Globus pallidus (tissue), 1 donor: ENCODE measurements at places on chromosomes 6 and 20.

GRCh38 chr6:81237226-81237625, 515.3 kb downstream of the TENT5A start:
- DNase-seq: no peak

- no peak for DNase-seq
Measured at GRCh38 chr20:45927071-45927878, 7.2 kb upstream of the PCIF1 start.

DNA sequence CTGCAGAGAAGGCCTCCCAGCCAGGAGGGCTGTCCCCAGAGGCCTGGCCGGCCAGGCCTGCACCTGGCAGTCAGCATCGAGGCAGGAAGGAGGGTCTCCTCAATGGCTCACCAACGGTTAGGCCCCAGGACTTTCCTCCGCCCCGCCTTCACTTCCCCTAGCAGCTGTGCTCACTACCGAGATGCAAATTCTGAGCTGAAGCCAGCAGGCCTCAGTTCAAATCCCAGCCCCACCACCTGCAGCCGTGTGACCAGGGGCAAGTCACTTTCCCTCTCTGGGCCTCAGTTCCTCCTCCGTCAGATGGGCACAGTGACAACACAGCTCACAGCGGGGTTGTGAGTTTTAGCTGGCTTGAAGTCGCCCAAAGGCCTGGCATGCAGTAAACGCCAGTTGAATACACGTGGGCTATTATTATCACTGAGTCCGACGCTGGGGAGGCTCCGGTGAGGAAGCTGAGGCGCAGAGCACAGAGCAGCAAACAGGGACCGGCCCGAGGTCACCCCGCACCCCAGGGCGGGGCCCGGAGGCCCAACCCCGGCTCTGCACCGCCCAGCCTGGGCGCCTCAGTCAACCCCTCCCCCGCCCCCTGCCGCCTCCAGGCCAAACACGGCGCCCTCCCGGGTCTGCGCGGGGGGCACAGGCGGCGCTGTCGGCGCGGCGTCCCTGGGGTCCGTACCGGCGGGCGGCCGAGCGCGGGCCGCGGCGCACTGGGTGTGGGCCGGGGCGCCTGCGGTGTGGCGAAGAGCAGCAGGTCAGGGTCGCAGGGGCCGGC, 671 bp downstream of the E2F1 start:
- no peak for DNase-seq

- no peak for DNase-seq
Measured at GRCh38 chr6:109820706-109821350, 129.7 kb downstream of the FIG4 start.

- DNase-seq: no peak
Measured at GRCh38 chr20:6626805-6627204, 140.7 kb upstream of the BMP2 start.

- DNase-seq: no peak
Measured at GRCh38 chr6:10733151-10733715, 10.4 kb downstream of the TMEM14C start.

GRCh38 chr6:82818727-82819126, 246.9 kb downstream of the UBE3D start:
- no peak for DNase-seq

- no peak for DNase-seq
Measured at GRCh38 chr6:151963001-151963400, 155.5 kb downstream of the ESR1 start.

DNA sequence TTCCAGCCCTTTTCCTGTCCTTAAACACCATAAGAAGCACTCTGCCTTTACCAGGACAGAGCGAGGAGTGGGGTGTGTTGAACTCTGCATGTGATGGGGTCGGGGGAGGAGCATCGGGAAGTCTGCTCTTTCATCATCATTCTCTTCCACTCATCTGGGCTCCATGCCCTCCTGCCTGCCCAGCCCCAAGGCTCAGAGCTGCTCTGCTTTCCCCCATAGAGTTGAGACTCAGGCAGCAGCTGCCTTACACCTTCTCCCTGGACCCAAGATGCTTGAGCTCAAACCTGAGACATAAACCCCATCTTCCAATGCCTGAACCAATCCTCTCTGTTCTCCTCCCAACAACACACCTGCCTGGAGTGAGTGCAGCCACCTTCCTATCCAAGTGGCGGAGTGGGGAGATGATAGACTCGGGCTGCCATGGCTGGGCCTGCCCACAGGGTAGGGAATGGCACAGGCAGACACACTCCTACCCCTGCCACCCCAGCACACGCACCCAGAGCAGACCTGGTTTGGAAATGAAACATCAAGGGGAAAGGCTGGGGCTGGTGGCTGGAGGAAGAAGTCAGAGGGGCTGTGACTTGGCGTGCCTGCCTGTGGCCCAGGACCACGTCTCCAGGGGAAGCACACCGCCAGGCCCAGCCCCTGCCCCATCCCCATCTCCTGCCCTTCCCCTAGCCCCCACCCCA, 28.4 kb downstream of the TFEB start:
- DNase-seq: peak; percentile 87

- DNase-seq: no peak
Measured at GRCh38 chr6:107560657-107561056, 70.7 kb downstream of the SOBP start.

DNA sequence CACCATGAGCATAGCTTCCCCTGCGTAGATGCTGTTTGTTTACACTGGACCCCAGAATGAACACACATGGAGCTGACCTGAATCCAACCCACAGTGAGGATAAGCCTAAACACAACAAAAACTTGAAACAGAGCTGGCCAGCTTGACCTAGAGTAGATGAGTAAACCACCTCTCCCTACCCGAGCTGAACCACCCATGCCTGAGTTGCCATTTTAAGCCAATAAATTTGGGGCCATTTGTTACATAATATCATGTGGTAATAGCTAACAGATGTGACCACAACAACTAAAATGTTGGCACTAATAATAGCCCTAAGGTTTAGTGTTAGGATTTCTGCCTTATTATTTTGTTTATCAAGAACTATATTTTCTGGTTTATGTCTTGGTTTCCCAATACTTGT, 103.2 kb upstream of the GRIK2 start:
- DNase-seq: no peak

DNA sequence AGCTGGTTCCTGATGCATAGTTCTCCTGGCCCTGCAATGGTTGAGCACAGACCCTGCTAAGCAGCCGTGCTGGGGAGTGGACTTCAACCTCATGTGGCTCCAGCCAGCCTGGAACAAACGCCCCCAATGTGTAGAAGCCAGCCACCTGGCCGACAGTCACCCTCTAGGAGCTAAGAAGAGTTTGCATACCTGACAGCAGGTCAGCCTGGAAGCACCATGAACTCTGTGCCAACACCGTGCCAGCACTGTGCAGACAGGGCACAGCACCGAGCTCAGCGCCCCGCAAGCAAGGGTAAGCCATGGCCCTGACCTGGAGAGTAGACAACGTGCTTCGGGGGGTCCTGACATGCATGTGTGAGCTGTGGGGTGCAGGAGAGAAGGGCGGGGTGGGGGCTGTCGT, 356.3 kb downstream of the ZFAND3 start:
- no peak for DNase-seq

DNA sequence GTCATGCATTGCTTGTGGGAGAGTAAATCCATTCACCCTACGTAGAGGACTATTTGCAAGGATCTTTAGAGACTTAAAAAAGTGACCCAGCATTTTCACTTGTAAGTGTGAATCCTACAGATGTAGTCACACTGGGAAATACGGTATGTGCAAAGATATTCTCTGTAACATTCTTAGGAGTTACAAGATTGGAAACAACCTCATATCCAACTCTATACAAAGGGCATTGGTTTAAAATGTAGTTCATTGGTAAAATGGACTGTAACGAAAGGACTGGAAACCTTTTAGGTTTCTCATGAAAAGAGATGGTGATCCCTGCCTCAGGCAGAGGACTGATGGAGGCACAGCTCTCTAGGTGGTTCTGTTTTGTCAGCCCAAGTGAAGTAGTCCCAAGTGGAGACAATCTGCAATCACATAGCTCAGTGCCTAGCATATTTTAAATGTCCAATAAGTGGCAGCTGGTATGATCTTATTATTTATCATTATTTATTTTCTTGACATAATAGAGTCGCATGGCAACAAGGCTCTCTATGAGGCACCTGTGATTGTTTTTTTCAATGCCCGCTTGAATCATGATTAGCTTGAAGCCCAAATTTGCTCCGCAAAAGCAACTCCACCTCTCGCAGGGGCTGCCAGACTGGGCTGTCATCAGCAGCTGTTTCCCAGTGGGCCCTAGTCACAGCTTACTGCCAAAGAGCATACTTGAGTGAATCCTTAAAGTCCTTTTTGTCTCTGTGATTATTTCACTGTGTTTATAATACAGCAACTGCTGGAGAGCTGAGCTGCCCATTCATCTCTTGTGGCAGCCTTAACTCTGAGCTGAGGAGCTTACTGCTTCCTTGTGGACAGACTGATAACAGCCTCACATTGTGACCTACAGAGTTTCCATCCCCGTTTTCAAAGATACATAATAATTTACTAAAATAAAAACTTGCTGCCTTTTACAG, 19.8 kb upstream of the ENPP1 start:
- no peak for DNase-seq
